ENCODE measurements at places on chromosomes 7 and 10. TPM values are rescaled to one million over a fixed set of nuclear protein-coding genes. Genes with fewer than 3 reads are reported as not detected.

DNA sequence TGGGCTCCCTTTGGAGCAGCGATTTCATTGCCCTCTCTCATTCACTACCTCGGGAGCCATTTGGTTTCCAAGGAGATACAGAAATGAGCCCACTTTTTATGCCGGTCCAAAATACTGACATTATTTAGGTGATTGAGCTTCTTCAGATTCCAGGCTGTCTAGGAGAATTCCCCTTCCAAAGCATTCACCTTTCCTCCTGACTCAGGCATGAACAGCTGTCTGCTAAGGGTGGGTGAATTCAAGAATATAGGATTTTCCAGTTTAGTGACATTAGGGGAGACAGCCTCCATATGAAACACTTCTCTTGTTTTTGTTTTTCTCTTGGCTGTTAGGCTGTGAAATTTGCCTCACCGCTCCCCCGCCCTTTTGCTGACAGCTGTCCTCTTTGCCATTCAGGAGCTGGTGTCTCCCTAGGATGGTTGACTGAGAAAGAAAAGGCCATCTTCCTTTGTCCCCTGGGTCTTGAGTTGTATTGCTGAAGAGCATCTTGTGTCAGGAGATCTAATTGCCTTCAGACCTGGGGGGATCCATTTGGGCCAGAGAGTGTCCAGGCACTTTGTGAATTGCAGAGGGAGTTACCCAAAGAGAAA, 56.7 kb downstream of the LRRC4 start:
- no peak for DNase-seq
- no peaks in the 10 kb centered on the region for H3K4me1 ChIP-seq
- H3K4me3 ChIP-seq, result no peak overlapping the region

DNA sequence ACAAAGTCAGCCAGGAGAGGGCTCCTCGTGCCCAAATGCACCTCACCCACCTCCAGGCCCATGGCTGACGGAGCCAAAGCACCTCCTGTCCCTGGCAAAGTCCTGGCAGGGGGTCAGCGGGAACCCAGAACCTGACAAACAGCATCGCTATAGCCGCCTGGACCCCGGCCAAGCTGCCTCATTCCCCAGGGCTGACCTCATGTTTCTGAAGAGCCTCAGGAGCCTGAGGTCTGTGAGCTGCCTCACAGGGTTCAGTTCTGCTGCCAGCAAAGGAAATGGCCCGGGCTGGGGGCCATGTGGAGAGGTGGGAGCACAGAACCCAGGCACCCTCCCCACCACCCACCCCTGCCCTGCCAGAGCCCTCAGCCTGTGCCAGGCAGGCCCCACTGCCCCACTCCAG, 4.2 kb upstream of the NANOS1 start:
- peak overlapping the region; percentile 16 for H3K4me3 ChIP-seq
- no peaks in the 10 kb centered on the region for H3K36me3 ChIP-seq
- peak; percentile 88 for DNase-seq
- peak overlapping the region; percentile 78 for H3K27ac ChIP-seq
- H3K27me3 ChIP-seq, result no peaks in the 10 kb centered on the region

GRCh38 chr10:68153473-68154210, 44.4 kb downstream of the MYPN start:
- H3K4me1 ChIP-seq, result peaks cover 68% of the 10 kb centered on the region
- H3K4me3 ChIP-seq, result no peak overlapping the region
- peak overlapping the region; percentile 80 for H3K27ac ChIP-seq
- H3K27me3 ChIP-seq, result no peaks in the 10 kb centered on the region
- DNase-seq, result peak; percentile 80

- DNase-seq, result no peak
- H3K27me3 ChIP-seq, result peaks cover 54% of the 10 kb centered on the region
- no peak overlapping the region for H3K27ac ChIP-seq
- no peak overlapping the region for H3K4me3 ChIP-seq
- no peaks in the 10 kb centered on the region for H3K36me3 ChIP-seq
Observed at GRCh38 chr7:71388181-71388580, 256.2 kb downstream of the GALNT17 start.

DNA sequence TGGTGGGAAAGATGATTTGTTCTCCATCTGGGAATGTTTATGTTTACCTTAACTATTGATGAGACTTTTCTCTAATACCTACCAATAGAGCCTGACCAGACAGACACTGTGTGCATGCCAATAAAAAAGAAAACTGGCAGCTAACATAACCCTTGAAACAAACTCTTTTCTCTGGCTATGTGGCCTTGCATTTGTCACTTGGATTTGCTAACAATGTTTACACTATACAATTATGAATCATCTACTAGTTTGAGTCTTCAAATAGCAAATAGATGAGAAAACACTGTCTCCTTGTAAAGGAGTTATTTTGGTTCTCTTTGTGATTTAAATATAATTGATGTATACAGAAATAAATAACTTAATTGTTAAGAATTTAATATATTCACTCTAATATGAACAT, 273.1 kb downstream of the SEMA3D start:
- H3K27ac ChIP-seq, result no peak overlapping the region
- no peak for DNase-seq
- H3K4me3 ChIP-seq, result no peak overlapping the region
- no peaks in the 10 kb centered on the region for H3K4me1 ChIP-seq

DNA sequence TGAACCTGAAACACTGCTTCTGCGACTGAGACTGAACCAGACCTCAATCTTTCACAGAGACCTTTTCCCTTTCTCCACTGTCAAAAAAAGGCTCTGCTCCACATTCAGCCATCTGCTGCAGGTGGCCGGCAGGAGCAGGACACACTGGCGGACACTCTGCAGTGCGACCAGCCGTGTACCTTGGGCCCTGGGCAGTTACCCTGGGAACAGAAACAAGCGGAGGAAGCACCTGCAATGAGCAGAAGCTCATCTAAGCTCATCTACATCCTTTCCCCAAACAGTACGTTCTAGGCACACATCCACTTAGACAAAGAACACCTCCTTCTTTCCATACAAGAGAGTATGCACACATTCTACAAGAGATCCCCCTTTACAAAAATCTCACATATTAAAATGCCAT, 22.8 kb downstream of the VOPP1 start:
- H3K27me3 ChIP-seq, result no peaks in the 10 kb centered on the region
- peaks cover 18% of the 10 kb centered on the region for H3K36me3 ChIP-seq
- peaks cover 97% of the 10 kb centered on the region for H3K4me1 ChIP-seq

DNA sequence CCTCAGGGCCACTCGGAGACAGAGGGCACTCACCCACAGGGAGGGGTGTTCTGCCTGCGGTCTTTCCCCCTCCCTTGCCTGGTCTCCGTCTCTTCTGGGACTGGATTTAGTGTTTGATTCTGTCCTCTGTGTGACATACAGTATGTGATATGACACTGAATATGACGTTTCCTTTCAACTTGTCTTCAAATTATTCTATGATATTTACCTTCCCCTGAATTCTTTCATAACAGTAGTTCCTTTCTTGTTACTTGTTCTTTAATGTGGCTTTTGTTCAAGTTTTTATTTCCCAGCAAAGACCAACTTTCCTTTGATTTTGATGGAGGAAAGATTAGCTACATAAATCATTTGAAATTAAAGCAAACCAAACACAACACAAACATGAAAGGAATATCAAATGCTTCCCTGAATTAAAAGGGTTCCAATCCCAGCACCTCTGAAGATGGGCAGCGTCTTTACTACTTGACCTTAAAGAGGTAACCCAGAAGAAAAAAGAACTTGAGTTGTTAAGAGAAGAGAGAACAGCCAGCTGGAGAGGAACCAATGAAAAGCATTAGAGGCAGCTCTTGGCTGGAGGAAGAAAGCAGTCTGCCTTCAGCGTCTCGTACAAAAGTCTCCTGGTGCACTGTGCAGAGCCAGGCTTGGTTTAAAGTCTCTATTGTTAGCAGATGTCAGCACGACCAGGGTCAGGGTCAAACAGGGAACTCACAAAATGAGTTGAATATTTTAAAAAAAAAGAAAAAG, 18.3 kb upstream of the RHEB start:
- H3K36me3 ChIP-seq, result no peaks in the 10 kb centered on the region
- no peak overlapping the region for H3K27ac ChIP-seq
- H3K4me1 ChIP-seq, result no peaks in the 10 kb centered on the region
- no peak for DNase-seq
- no peak overlapping the region for H3K4me3 ChIP-seq
- H3K27me3 ChIP-seq, result no peaks in the 10 kb centered on the region

GRCh38 chr7:139589474-139589873, 66.0 kb downstream of the CLEC2L start:
- H3K36me3 ChIP-seq, result no peaks in the 10 kb centered on the region
- H3K27me3 ChIP-seq, result no peaks in the 10 kb centered on the region
- H3K4me1 ChIP-seq, result no peaks in the 10 kb centered on the region
- no peak overlapping the region for H3K27ac ChIP-seq
- no peak overlapping the region for H3K4me3 ChIP-seq
- DNase-seq, result no peak

- H3K27me3 ChIP-seq, result peaks cover 9% of the 10 kb centered on the region
- H3K27ac ChIP-seq, result no peak overlapping the region
- H3K4me3 ChIP-seq, result no peak overlapping the region
- DNase-seq, result no peak
- peaks cover 21% of the 10 kb centered on the region for H3K4me1 ChIP-seq
Observed at GRCh38 chr7:2513702-2514101, 5.9 kb upstream of the LFNG start.

DNA sequence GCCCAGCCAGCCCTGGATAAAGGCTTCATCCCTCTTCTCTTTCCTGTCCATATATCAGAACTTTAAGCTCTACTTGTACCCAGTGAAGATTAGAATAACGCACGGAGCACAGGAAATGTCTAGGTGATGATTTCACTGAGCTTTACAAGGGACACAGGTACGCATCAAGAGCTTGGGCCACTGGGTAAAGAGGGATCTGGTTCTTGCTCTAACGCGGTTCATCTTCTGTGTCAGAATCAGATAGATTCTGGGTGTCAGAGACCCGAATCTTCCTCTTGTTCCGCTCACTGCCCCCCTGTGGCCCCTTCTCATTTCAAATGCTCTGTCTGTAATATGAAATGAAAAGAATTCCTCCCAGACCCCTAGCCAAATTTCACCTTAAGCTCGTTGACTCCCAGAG, 24.7 kb downstream of the IL2RA start:
- H3K27me3 ChIP-seq, result no peaks in the 10 kb centered on the region
- no peak for DNase-seq
- no peaks in the 10 kb centered on the region for H3K36me3 ChIP-seq

DNA sequence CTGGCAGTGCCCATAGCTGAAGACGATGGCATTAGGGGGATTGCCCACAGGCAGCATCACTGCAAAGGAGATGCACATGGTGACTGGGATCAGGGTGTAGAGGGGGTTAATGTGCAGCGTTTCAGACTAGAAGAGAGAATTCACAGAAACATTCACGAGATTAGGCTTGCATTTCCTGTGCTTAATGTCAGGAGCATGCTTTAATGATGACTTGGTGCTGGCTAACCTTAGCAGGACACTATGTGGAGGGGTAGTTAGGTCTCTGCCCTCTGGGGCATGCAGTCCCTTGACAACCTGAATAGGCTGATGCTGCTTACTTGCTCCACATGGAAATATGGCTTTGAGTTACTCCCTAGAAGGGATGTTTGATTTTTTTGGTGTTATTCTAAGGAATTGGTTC, 21.8 kb downstream of the STMP1 start:
- no peaks in the 10 kb centered on the region for H3K27me3 ChIP-seq
- H3K27ac ChIP-seq, result peak overlapping the region; percentile 7
- no peak for DNase-seq
- H3K36me3 ChIP-seq, result no peaks in the 10 kb centered on the region
- peaks cover 9% of the 10 kb centered on the region for H3K4me1 ChIP-seq

GRCh38 chr10:28558923-28559508, 26.1 kb downstream of the WAC start:
- H3K36me3 ChIP-seq, result peaks cover 13% of the 10 kb centered on the region
- no peak overlapping the region for H3K27ac ChIP-seq
- no peaks in the 10 kb centered on the region for H3K27me3 ChIP-seq
- no peak overlapping the region for H3K4me3 ChIP-seq
- DNase-seq, result no peak

- no peak overlapping the region for H3K27ac ChIP-seq
- H3K4me1 ChIP-seq, result no peaks in the 10 kb centered on the region
- H3K4me3 ChIP-seq, result no peak overlapping the region
- no peaks in the 10 kb centered on the region for H3K27me3 ChIP-seq
- no peaks in the 10 kb centered on the region for H3K36me3 ChIP-seq
Observed at GRCh38 chr10:118115701-118116100, 69.0 kb upstream of the RAB11FIP2 start.

DNA sequence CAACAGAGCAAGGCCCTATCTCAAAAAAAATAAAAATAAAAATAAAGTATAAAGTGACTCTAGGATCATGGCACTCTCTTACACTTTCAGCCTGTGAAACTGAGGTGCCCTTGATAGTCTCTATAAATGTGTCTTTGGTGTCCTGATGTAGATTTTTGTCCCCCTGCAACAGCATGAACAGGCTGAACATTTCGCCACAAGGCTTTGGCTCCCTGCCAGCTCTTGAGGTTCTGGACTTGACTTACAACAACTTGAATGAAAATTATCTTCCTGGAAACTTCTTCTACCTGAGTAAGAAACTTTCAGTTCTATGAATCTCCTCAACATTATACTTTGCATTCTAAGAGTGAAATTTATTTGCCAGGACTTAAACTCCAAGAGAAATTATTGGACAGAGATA, 48.1 kb upstream of the BMS1 start:
- no peaks in the 10 kb centered on the region for H3K4me1 ChIP-seq
- H3K27ac ChIP-seq, result no peak overlapping the region
- DNase-seq, result no peak
- H3K36me3 ChIP-seq, result no peaks in the 10 kb centered on the region

DNA sequence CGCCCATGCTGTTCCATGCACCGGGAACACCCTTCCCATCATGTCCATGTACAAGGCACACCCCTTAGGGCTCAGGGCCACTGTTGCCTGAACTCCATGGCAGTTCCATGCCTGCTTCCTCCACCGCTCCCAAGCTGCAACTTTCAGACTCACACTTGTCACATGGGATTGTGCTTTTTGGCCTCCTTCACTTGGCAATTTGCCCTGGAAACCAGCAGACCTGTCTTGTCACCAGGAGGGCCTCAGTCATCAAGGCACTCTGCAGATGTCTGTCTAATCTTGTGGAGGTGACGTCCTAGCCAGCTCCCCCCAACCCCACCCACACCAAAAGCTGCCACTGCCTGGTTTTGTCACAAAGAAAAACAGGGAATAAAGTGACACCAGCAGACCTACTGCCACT, 47.5 kb downstream of the CARD11 start:
- no peak for DNase-seq
- no peak overlapping the region for H3K4me3 ChIP-seq
- H3K27ac ChIP-seq, result no peak overlapping the region
- H3K36me3 ChIP-seq, result 0 out of 2 replicates have a peak, but pooled peaks cover 4% of the 10 kb centered on the region
- no peaks in the 10 kb centered on the region for H3K27me3 ChIP-seq

GRCh38 chr7:123811056-123811455, 33.9 kb upstream of the HYAL4 start:
- no peaks in the 10 kb centered on the region for H3K4me1 ChIP-seq
- H3K36me3 ChIP-seq, result no peaks in the 10 kb centered on the region
- DNase-seq, result no peak
- H3K4me3 ChIP-seq, result no peak overlapping the region
- no peak overlapping the region for H3K27ac ChIP-seq

GRCh38 chr7:47179812-47180515, 401.9 kb downstream of the TNS3 start:
- no peak overlapping the region for H3K4me3 ChIP-seq
- peak; percentile 75 for DNase-seq
- no peak overlapping the region for H3K27ac ChIP-seq
- H3K4me1 ChIP-seq, result no peaks in the 10 kb centered on the region
- peaks cover 8% of the 10 kb centered on the region for H3K27me3 ChIP-seq
- no peaks in the 10 kb centered on the region for H3K36me3 ChIP-seq

The TAC1 gene
- total RNA-seq, result not detected

The CPVL gene
- total RNA-seq, result not detected

All from PC-9 (cell line).